BJ (cell line): ENCODE measurements at places on chromosomes 16 and 17.
A peak's percentile ranks its signal among the peaks of the same experiment; 100 is the strongest.

- no peak for DNase-seq
Measured at GRCh38 chr16:57575468-57576277, 33.2 kb downstream of the ADGRG5 start.

- DNase-seq: no peak
Measured at GRCh38 chr17:21352981-21353265, 23.2 kb upstream of the KCNJ12 start.

GRCh38 chr16:78796221-78796866 is 696.9 kb downstream of the WWOX start:
- no peak for DNase-seq

DNA sequence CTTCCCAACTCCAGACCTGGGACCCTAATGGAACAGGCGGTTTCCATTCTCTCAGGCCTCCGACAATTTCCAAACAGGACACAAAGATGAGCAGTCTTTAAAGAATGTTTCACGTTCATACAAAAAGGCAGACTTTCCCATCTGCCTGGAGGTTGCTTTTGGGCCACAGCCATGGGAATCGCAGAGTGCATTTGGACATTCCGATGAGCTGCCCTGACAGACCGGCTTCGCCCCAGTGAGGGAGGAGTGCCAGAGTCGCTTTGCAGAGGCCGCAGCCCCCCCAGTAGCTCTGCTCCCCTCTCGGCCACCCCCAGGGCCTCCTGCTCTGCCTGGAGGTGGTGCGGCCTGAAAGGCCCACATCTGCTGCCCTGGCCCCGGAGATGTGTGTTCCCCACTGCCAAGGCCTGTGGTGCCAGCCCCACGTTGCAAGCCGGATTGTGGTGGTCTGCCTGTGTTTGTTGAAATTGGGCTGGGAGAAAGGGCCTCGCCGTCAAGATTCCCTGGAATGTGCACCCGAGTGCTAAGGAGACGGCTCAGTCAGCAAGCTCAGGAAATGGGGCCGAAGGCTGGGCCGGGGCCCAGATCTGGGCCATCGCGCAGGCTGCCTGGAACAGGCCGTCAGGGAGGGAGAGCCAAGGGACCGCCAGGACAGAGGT is 89.8 kb downstream of the C16orf95 start:
- peak; percentile 86 for DNase-seq

GRCh38 chr16:73369851-73370250 is 321.9 kb upstream of the ZFHX3 start:
- no peak for DNase-seq

GRCh38 chr17:5011928-5012327 is 14.2 kb downstream of the KIF1C start:
- DNase-seq: no peak

DNA sequence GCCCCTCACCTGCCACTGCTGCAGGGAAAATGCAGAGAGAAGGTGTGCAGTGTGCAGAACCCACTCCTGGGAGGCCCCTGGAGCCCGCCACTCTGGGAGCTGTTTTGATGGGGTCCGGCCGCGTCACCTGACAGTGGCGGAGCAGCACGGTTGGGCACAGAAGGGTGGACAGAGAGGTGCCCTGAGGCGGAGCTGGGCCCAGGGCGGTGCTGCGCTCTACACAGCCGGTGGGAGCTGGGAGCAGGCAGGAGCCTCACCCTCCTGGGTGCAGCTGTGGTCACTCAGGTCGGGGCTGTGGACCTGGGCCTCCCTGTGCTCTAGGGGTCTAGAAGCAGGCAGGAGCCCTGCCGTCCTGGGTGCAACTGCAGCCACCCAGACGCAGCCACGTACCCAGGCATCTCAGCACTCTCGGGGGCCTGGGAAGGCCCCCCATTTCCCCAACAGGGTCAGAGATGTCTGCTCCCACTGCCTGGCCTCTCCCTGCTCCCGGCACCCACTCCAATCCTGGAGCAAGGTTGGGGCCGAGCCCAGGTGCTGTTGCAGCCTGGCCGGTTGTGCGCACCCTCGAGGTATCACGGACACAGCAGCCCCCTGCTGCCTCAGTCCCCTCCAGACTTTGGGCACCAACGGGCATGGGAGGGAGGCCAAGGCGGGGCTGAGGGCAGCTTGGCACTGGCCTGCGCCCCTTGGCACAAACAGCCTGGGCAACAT is 304.4 kb upstream of the AXIN2 start:
- DNase-seq: no peak

DNA sequence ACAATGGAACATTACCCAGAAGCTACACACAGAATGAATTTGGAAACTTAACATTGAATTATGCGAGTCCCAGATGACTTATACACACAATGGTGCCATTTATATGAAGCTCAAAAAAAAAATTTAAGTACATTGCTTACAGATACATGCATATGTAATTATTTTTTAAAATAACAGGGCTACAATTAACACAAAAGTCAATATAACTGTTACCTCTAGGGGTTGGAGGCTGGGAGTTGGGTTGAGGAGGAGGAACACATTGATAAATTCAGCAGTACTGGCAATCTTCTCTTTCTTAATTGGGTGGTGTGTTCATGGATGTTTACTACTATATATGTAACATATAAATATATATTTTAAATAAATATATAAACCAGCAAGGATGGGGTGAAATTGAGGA is 1.1 kb downstream of the ZNF23 start:
- DNase-seq: no peak

DNA sequence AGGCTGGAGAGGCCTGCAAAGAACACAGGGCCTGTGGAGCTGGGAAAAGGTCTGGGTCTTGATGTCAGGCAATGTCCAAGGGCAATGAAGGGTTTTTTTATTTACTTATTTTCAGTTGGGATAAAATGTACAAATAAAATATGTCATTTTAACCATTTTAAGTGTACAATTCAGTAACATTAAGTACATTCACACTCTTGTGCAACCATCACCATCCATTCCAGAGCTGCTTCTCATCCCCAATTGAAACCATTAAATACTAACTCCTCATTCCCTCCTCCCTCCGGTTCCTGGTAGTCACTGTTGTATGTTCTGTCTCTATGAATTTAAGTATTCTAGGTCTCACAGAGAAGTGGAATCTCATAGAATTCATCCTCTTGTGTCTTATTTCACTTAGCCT is 444.7 kb downstream of the HS3ST3B1 start:
- DNase-seq: no peak

DNA sequence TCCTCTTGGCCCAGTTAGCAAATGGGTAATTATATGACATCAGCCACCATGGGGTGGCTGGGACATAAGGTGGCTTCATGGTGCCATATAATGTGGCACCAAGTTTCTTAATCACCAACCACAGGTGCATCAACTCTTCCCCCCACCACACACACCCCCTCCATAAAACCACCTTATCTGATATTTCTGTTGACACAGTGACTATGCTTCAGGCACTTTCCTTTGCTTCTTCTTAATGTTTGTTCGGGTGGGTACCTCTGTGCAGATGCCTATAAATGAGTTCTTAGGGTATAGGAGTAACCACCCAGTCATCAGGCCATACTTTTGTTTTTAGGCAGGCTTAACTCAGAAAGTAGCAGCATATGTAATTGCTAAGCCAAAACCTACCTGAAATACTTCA is 29.5 kb downstream of the RNF43 start:
- no peak for DNase-seq

DNA sequence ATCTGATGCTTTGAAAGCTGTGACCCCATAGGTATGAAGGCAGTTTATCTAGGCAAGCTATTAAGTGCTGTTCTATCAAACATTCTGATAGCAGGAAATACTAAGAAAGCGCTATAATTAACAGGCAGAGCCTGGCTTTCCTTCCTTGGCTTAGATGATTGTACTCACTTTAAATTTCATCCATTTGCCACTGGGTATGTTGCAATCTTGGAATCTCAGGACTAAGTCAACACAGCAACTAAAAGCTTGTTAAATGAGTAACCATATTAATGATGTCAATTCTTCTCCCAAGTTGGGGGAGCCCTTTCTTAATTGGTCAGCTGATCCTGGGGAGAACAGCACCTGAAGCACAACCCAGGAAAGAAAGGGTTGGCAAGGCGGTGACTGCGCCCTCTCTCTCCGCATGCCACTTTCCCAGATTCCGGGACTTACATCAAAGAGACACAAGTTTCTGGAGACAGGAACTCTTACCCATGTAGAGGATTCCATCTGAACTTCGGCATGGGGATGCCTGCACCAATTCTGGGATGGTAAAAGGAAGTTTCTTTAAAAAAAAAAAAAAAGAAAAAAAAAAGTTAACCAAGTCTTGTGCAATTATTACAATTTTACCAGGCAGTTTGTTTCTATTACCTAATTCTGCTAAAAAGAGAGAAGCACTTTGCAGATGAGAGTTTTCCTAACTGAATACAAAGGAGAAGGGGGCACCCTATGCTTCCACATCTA is 54.4 kb upstream of the ICAM2 start:
- DNase-seq: peak; percentile 64

- no peak for DNase-seq
Measured at GRCh38 chr16:6428861-6429260, 903.8 kb upstream of the RBFOX1 start.

GRCh38 chr17:4499431-4500190 is 930 bp downstream of the SPNS2 start:
- no peak for DNase-seq

- DNase-seq: no peak
Measured at GRCh38 chr17:70924776-70925175, 755.4 kb downstream of the KCNJ2 start.

DNA sequence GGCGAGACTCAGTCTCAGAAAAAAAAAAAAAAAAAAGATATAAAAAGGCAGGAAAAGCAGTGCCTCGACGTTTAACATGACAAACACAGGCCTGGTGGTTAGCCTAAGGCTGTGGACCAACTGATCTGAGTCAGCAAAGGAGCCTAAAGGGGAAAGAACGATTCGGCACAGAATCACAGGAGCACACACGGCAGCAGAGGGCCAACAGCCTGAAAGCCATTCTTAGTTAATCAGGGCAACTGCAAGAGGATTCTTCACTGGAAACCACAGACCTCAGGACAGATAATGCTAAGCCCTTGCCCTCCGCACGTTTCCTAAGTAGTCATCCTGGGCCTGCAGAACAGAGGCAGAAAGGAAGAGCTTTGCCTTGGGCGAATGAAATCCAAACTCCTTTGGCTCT is 14.7 kb downstream of the TMEM11 start:
- peak; percentile 83 for DNase-seq

DNA sequence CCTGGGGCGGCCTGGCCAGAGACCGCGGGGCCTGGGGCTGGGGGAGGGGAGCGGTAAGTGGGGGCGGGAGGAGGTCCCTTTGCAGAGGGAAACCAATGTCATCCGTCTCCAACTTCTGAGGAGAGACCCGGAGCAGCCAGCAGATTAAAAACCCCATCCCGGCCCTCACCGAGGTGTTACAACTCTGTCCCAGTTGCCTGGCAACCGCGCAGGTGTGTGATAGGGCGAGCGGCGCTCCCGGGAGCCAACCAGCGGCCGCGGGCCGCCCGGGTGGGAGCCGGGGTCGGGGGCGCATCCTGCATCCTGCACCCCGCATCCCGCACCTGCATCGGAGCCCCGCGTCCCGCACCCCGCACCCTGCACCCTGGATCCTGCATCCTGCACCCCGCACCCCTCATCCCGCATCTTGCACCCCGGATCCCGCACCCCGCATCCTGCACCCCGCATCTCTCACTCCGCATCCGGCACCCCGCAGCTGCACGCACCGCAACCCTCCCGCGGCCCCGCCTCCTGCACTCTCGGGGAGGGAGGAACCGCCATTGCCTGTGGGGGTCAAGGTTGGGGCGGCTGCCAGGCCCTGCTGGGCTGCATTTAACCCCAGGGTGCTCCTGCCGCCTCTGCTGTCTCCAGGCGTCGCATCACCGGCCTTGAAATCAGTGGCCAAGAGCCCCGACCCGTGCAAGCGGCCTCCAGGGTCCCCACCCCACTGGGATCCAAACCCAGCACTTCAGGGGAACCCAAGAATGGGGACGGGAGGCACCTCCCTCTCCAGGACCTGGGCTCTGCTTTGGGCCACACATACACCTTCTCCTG is 47.3 kb downstream of the RTN4RL1 start:
- DNase-seq: no peak

DNA sequence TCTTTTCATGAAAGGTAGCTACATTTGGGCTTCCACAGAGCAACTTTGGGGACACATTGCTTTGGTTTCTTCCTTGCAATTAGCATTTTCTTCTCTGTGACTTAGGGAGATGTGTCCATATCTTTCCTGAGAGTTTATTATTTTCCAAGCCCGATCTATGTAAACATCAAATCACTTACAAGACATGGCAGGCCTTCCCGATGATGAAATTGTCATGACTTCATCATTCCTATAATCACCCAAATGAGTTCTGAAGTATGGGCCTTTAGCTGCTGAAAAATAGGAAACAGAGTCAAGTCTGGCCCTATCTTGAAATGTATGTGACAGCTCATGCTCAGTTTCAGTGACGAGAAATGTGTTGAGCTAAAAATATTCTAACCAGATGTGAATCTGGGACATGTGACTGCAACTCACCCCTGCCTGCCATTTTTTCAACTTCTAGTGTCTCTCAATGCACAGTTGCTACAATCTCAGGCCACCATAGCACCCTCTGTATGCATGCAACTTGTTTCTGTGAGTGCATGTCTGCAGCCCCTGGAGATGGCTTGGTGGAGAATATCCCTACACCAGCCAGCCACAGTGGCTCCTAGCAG is 199.6 kb upstream of the MAF start:
- DNase-seq: no peak

- no peak for DNase-seq
Measured at GRCh38 chr17:81090361-81091136, 55.6 kb downstream of the BAIAP2 start.

GRCh38 chr16:77148121-77148520 is 42.9 kb upstream of the MON1B start:
- no peak for DNase-seq

GRCh38 chr16:4513881-4514280 is 24.7 kb downstream of the CDIP1 start:
- DNase-seq: no peak

DNA sequence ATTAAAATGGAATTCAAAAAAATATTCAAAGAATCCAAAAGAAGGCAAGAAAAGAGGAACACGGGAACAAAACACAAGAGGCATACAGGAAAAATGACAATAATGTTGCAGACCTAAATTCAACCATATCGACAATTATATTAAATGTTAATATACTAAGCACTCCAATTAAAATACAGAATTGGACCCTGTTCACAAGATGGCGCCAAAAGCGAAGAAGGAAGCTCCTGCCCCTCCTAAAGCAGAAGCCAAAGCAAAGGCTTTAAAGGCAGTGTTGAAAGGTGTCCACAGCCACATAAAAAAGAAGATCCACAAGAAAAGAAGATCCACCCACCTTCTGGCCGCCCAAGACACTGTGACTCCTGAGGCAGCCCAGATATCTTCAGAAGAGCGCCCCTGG is 6.3 kb upstream of the XAF1 start:
- DNase-seq: no peak

GRCh38 chr16:82033006-82033405 is 2.0 kb upstream of the HSD17B2 start:
- no peak for DNase-seq

GRCh38 chr17:82884970-82885353 is 45.1 kb upstream of the ZNF750 start:
- no peak for DNase-seq

- no peak for DNase-seq
Measured at GRCh38 chr17:74957935-74958740, 14.4 kb downstream of the HID1 start.
